ENCODE measurements at places on chromosomes 12 and 14. TPM values are rescaled to one million over a fixed set of nuclear protein-coding genes. Genes with fewer than 3 reads are reported as not detected.

DNA sequence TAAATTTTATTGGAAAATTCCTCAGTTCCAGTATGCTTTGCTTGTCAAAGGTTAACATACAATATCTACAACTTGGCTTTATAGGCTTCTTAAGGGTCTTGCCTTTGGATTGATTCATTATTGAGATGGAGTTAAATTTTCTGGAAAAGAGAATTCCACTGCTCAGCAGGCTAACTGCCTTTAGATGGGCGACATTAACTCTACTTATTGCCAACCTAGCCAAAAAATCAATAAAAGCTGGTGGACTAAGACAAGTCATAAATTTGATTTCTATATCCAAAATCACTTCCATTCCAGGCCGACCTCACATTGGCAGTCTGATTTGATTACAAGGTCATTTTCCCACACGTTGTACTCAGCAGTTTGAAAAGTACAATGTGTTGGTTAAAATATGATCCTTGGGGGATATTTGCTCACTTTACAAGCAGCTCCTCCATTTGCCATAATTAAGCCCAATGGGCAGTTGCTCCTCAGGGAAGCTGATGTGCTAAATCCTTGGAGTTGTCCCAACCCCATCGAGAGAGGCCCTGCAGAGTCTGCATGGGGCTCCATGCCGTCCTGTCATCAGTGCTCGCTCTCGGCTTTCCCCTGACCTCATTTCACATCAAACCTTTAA, 36.1 kb upstream of the CRY1 start:
- H3K4me3 ChIP-seq, result no peak overlapping the region
- H3K36me3 ChIP-seq, result no peaks in the 10 kb centered on the region
- no peak overlapping the region for H3K27ac ChIP-seq
- no peak for DNase-seq

- peaks cover 88% of the 10 kb centered on the region for H3K36me3 ChIP-seq
- no peak for DNase-seq
- H3K27me3 ChIP-seq, result no peaks in the 10 kb centered on the region
- H3K4me3 ChIP-seq, result no peak overlapping the region
- H3K4me1 ChIP-seq, result no peaks in the 10 kb centered on the region
Observed at GRCh38 chr14:105220699-105221597, 27.4 kb upstream of the BTBD6 start.

DNA sequence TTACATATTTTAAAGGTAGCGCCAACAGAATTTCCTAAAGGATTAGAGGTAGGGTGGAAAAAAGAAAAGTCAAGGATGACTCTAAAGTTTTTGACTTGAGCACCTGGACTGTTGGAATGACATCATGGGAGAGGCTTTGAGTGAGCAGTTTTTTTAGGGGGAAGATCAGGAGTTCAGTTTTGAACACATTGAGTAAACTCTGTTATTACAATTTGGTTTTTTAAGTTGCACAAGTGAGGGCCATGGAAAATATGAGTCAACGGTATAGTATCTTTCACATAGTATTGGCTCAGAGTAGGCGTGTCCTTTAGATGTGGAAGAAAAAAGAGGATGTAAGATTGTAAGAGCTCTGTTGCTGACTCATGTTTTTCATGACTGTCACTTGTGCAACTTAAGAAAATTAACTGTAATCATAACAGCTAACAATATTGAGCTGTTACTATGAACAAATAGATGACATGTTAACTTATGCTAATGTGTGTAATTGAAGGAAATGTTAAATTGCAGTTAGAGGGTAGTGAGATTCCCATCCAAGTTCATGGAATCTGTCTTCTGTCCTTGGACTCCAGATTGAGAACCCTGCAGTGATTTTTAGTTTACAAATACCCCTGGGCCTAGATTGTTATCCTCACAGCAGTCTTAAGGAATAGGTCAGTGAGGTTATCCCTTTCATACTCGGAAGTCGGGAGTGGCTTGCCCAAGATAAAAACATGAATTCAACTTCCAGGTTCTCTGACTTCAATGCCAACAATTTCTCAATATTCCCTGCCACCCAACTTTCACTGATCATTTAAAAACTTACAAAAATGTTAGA, 48.2 kb upstream of the ATP2B1 start:
- DNase-seq, result no peak
- H3K4me3 ChIP-seq, result no peak overlapping the region
- no peaks in the 10 kb centered on the region for H3K27me3 ChIP-seq
- H3K27ac ChIP-seq, result no peak overlapping the region
- no peaks in the 10 kb centered on the region for H3K36me3 ChIP-seq
- no peaks in the 10 kb centered on the region for H3K4me1 ChIP-seq

DNA sequence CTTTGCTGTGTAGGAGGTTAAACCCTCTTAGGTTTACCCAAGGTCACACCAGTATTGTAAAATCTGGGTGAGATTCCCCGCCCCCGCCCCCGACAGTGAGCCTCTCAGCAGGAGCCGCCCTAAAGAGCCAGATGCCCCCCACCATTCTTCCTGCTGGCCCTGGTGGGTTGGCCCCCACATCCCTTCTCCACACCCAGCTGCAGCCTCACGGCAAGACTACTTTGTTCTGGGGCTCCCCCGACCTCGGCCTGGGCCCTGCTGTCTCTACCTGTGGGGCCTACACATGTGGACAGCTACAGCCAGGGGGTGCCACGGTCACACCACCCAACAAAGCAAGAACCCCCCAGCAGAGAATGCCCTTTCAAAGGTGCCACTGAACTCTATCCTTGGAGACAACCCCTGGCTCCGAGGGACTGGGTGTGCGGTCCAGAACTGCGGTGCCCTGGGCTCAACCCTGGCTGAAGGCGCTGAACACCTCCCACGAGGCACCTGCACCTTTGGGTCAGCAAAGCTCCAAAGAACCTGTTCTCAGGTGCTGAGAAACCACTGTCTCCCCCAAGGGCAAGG, 82.4 kb downstream of the WDR20 start:
- no peaks in the 10 kb centered on the region for H3K27me3 ChIP-seq
- H3K4me1 ChIP-seq, result peaks cover 17% of the 10 kb centered on the region
- peaks cover 74% of the 10 kb centered on the region for H3K36me3 ChIP-seq
- H3K27ac ChIP-seq, result no peak overlapping the region
- DNase-seq, result no peak

DNA sequence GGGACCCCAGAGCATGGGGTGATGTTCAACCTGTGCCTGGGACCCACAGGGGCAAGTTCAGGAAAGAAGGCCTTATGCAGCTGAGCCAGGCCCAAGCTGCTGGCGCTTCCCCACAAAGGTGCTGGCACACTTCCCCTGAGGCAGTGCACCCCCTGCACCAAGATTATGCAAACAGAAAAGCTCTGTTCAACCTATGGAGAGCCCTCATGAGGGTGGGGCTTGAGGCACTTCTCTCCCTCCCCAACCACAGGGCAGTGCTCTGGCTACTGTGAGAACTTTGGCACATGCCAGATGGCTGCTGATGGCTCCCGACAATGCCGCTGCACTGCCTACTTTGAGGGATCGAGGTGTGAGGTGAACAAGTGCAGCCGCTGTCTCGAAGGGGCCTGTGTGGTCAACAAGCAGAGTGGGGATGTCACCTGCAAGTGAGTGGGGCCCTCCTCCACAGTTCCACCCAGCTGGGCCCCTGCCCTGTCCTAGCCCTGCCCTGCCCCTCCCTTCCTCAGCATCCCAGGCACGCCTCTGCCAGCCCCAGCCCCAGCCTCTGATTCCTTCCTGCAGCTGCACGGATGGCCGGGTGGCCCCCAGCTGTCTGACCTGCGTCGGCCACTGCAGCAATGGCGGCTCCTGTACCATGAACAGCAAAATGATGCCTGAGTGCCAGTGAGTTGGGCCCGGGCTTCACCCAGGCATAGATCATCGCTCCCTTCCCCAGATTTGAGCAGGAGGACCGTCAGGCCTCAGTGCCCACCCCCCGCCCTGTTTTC, 5.5 kb upstream of the NXPH4 start:
- H3K36me3 ChIP-seq, result peaks cover 72% of the 10 kb centered on the region
- H3K27me3 ChIP-seq, result peaks cover 24% of the 10 kb centered on the region
- no peak overlapping the region for H3K27ac ChIP-seq
- peaks cover 43% of the 10 kb centered on the region for H3K4me1 ChIP-seq

- no peaks in the 10 kb centered on the region for H3K36me3 ChIP-seq
- no peaks in the 10 kb centered on the region for H3K27me3 ChIP-seq
- peak overlapping the region; percentile 70 for H3K27ac ChIP-seq
- peak overlapping the region; percentile 44 for H3K4me3 ChIP-seq
Observed at GRCh38 chr12:30822385-30823155, 67.8 kb upstream of the CAPRIN2 start.

GRCh38 chr14:32597771-32598170, 268.7 kb downstream of the AKAP6 start:
- peaks cover 3% of the 10 kb centered on the region for H3K36me3 ChIP-seq
- DNase-seq, result no peak
- H3K4me1 ChIP-seq, result no peaks in the 10 kb centered on the region
- H3K4me3 ChIP-seq, result no peak overlapping the region
- H3K27me3 ChIP-seq, result no peaks in the 10 kb centered on the region

Gene PGF
- 5.7 TPM for total RNA-seq

Gene TSHR
- total RNA-seq, result 6.5 TPM

Gene FSCB
- total RNA-seq, result 0.10 TPM

Gene TMEM121
- total RNA-seq, result 11.7 TPM

Gene ASCL1
- 10.1 TPM for total RNA-seq

DNA sequence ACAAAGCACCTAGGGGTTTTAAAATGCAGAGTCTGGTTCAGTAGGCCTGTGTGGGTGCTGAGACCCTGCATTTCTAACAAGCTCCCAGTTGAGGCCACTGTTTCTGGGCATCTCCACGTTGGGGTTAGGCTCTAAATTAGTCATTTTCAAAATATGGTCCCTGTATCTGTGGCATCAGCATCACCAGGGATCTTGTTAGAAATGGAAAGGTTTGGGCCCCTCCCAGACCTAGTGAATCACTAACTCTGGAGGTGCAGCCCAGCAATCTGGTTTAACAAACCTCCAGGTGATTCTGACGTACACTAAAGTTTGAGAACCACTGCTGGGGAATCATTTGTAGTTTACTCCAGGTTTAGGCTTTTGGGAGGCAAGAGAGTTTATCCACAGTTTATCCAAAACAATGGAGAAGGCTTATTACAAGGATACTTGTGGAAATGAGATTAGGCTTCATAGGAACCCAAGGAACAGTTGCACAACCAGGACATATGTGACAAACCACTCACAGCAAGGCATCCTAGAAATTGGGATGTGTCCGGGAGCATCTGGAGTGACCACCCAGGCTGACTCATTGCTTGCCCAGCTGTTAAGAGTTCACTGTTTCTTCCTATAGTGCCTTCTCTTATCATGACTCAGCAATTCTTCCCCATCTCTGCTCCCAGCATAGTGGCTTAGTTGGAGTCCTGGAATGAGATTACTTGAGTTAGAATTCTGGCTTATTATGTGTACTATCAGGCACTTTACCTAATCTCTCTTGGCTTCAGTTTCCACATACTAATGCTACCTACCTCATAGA, 71.6 kb upstream of the STXBP6 start:
- no peak overlapping the region for H3K4me3 ChIP-seq
- H3K27ac ChIP-seq, result no peak overlapping the region
- H3K36me3 ChIP-seq, result no peaks in the 10 kb centered on the region

GRCh38 chr14:85016496-85016895, 513.4 kb upstream of the FLRT2 start:
- no peak overlapping the region for H3K4me3 ChIP-seq
- H3K27me3 ChIP-seq, result no peaks in the 10 kb centered on the region
- H3K27ac ChIP-seq, result no peak overlapping the region
- peak; percentile 58 for DNase-seq
- no peaks in the 10 kb centered on the region for H3K36me3 ChIP-seq

Gene VWF
- 76.6 TPM for total RNA-seq

DNA sequence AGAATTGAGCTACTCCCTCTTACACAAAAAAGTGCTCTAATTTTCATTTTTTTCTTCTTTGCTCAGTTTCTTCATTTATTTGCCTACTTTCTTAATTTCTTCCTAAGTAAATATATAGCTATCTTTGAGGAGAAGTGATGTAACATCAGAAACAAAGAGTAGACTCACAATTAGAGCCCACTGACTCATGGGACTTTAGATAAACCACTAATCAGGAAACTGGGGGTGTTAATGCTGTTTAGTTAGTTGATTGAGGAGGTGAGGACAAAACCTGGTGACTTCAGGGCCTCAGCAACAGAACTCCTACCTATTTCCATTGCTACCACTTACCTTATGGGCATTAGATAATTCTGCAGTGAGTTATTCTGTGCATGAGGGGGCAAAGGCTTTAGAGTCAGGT, 151.7 kb downstream of the MON2 start:
- H3K27me3 ChIP-seq, result no peaks in the 10 kb centered on the region
- H3K4me1 ChIP-seq, result no peaks in the 10 kb centered on the region
- H3K27ac ChIP-seq, result no peak overlapping the region
- H3K36me3 ChIP-seq, result peaks cover 3% of the 10 kb centered on the region

DNA sequence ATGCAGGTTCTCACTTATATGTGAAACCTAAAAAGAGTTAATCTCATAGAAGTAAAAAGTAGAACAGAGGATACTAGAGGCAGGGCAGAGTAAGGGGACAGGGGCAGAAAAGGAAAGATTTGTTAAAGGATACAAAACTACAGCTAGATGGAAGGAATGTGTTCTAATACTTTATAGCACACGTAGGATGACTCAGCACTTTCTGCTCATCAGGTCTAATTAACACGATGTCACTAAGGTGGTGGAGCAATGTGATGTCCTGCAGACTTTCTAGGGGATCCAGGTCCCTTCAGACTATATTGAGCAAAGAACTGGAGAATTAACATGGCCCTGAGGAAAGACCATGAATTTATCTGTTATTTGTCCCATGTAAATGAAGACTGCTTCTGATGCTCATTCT, 80.8 kb upstream of the CMKLR1 start:
- no peak for DNase-seq
- no peaks in the 10 kb centered on the region for H3K27me3 ChIP-seq
- H3K4me1 ChIP-seq, result no peaks in the 10 kb centered on the region
- H3K27ac ChIP-seq, result no peak overlapping the region
- no peaks in the 10 kb centered on the region for H3K36me3 ChIP-seq
- no peak overlapping the region for H3K4me3 ChIP-seq

GRCh38 chr12:116990971-116991966, 80.5 kb downstream of the FBXW8 start:
- H3K27ac ChIP-seq, result no peak overlapping the region
- DNase-seq, result no peak
- no peaks in the 10 kb centered on the region for H3K4me1 ChIP-seq
- H3K27me3 ChIP-seq, result no peaks in the 10 kb centered on the region
- no peak overlapping the region for H3K4me3 ChIP-seq
- peaks cover 9% of the 10 kb centered on the region for H3K36me3 ChIP-seq

DNA sequence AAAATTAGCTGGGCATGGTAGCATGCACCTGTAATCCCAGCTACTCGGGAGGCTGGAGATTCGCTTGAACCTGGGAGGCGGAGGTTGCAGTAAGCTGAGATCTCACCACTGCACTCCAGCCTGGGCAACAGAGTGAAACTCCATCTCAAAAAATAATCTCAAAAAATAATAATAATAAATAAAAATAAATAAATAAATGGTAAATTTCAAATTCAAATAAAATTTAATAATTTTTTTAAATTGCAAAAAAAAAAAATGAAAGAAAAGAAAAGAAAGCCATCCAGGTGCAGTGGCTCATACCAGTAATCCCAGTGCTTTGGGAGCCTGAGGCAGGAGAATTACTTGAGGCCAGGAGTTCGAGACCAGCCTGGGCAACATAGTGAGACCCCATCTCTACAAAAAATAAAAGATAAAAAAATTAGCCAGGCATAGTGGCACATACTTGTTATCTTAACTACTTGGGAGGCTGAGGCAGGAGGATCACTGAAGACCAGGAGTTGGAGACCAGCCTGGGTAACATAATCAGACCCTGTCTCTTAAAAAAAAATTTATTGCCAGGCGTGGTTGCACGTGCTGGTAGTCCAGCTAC, 36.4 kb downstream of the ALDH2 start:
- H3K27ac ChIP-seq, result no peak overlapping the region
- no peaks in the 10 kb centered on the region for H3K27me3 ChIP-seq
- no peak for DNase-seq
- no peaks in the 10 kb centered on the region for H3K4me1 ChIP-seq
- H3K4me3 ChIP-seq, result no peak overlapping the region
